Natural killer cell treated with Interleukin-12 subunit alpha and Interleukin-12 subunit beta and Interleukin-15 and Interleukin-18, amount 100 ng/mL, for 72 hours (primary cell): ENCODE measurements at places on chromosomes 3 and 15.
A peak's percentile ranks its signal among the peaks of the same experiment; 100 is the strongest.

DNA sequence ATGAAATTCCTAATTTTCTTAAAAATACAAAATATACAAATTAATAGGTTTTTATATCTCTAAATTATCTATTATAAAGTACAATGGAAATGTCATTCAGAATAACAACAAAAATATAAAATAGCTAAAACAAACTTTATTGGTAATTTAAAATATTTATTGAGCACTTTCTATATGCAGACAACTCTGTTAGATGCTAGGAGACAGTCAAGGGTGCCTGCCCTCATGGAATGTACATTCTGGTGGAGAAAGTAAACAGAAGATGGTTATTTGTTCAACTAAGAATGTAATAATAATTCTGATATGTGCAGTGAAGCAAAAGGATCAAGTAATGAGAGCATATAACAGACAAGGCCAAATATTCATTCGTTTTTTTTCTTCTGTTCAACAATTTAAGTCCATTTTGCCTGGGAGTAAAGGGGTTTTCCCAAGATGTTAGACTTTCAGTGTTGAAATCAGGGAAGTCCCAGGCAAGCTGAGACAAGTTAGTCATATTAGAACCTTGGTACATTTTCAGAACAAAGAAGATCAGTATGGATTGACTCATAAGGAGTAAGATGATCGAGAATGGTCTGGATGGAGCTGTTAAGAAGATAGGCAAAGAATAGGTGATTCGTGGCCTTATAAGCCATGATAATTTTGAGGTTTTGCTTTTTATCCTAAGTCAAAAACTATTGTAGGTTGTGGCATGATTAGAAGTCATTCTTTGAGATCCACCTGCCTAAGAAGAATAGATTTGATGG, 150.2 kb upstream of the MLF1 start:
- DNase-seq = no peak

DNA sequence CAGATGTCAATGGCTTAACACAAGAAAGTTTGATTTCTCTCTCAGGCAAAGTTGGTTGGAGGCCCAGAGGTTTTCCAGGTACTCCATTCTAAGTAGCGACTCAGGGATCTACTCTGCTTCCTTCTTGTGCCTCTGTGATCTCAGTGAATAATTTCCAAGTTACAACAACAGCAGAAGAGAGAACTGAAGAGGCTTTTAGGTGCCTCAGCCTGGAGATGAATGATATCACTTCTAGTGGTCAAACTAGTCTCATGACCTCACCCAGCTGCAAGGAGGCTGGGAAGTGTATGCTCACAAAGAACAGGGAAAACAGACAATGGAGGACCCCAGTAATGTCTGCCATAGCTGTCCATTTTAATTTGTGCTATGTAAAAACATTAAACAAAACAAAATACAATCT, 4.6 kb upstream of the PRICKLE2 start:
- DNase-seq = no peak

- no peak for DNase-seq
These were observed 22.1 kb downstream of the AMOTL2 start for GRCh38 chr3:134352031-134352671.

GRCh38 chr15:55916666-55917409, 76.6 kb downstream of the NEDD4 start:
- no peak for DNase-seq

DNA sequence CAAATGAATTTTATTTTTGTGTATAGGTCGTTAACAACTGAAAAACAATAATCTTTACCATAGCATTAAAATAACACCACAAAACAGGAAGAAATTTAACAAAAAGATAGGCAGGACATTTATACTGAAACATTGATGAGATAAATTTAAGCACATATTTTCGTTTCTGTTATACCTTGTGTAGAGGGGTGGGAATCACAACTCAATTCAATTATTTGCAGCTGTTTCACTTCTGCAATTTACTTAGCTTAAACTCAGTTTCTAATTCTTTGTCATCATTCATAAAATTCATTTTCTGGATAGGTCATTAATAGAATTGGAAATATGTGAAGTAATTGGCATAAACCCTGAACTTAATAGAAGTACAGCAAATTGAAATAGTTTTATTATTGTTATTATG, 42.3 kb downstream of the TP63 start:
- DNase-seq = no peak

- peak; percentile 35 for DNase-seq
These were observed 4.2 kb downstream of the ABTB1 start for GRCh38 chr3:127676921-127677351.

GRCh38 chr15:51825698-51826097, 3.8 kb upstream of the TMOD3 start:
- DNase-seq = no peak

- DNase-seq = no peak
These were observed at the start of gene MINAR1 for GRCh38 chr15:79431636-79432344. TSS of gene MINAR1 (plus strand) at chr15:79432336. CDS start at chr15:79456148, 23,812 bp downstream.
